ENCODE measurements at places on chromosomes 12 and 14.
A peak's percentile ranks its signal among the peaks of the same experiment; 100 is the strongest.

DNA sequence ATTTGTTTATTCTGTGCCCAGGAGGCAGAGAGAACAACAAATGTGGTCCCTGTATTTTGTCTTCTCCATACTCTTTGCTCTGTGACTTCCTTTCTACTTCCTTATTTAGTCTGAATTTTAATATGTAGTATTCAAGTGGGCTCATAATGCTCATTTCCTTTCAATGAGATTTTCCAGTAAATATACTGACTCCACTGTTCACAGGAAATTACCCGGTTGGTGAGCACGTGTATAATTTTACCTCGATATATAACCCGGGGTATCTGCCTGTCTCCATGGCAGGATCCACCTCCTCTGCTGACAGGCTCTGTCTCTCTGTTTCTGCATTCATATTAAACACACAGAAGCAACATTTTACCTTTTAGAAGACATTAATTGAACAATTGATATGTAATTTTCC lies 166.0 kb downstream of the SLC38A4 start:
- no peak for DNase-seq

DNA sequence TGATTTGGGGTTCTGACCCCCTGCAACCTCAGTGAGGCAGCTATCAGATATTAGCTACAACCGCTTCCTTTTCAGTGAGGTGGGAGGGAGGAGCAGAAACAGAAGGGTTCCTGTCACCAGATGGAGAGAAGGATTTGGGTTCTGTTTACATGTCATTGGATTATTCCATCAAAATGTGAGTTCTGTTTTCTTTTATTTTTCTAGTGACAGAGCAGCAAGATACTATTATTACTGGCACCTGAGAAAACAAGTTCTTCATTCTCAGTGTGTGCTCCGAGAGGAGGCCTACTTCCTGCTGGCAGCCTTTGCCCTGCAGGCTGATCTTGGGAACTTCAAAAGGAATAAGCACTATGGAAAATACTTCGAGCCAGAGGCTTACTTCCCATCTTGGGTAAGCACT lies 52.8 kb downstream of the FRMD6 start:
- no peak for DNase-seq

GRCh38 chr12:51415931-51416330 lies 8.7 kb upstream of the SLC4A8 start:
- no peak for DNase-seq

DNA sequence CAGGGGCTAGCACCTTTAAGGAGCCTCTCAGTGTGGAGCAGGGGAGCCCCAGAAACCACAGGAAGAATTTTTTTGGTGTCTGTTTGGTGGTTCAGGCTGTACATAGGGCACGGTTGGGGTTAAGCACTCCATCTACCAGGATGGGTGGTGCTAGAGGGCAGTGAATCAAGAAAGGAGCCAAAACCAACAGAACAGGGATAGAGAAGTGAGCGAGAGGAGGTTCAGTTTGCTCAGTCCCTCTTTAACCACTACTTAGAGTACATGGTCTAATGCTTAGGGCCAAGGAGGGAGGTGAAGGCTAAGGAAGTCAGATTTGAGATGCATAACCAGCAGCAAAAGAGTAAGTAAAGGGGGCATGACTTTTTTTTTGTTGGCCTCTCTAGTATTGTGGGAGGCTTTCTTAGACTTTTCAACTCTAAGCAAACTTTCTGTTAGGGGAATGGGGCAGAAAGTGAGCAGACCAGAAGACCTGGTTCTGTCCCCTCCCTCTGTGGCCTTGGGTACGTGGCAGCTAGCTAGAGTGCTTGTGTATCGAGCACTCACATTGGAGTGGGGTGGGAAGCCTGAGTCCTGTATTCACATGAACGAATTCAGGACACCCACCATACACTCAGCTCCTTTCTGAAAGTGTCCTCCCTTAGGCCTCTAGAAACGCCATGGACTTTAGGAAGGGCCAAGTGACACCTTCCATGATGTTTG lies 6.6 kb upstream of the NPFF start:
- no peak for DNase-seq

GRCh38 chr14:21917699-21918436 lies 244.2 kb upstream of the OR4E1 start:
- peak; percentile 40 for DNase-seq

- no peak for DNase-seq
Observed at GRCh38 chr12:25319233-25319984, 68.7 kb upstream of the KRAS start.

- DNase-seq = no peak
Observed at GRCh38 chr14:26870722-26871617, 273.1 kb upstream of the NOVA1 start.

- DNase-seq = no peak
Observed at GRCh38 chr14:90379106-90379505, 17.7 kb upstream of the CALM1 start.

- DNase-seq = no peak
Observed at GRCh38 chr12:125125271-125125670, 60.0 kb downstream of the AACS start.

GRCh38 chr14:77372304-77372841 lies 4.5 kb downstream of the TMED8 start:
- no peak for DNase-seq

DNA sequence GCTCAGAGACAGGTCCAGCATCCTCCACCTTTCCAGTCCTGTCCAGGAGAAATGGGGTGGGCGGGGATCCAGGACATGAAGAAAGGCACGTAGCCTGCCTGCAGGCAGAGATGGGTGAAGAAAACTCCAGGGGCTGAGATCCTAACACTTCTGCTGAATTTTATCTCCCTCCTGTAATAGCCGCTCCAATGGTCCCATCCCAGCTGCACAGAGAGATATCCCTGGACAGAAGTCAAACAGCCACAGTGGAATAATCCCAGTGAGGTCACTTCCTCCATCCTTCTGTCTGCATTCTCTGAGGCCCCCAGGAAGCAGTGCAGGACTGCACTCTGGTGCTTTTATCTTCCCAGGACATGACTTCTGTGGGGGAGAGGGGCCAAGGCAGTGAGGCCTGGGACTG lies 26.3 kb downstream of the KRT18 start:
- DNase-seq = no peak

DNA sequence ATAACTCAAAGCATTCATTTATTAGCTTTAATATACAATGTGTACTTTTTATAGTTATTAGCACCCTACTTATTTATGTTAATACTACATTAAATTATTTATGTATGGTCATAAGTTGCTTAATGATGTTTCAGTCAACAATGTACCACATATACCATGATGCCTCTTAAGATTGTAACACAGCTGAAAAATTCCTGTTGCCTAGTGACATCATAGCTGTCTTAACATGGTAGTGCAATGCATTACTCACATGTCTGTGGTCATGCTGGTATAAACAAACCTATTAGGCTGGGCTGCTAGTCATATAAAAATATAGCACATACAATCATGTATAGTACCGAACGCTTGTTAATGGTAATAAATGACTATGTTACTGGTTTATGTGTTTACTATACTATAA lies 120.4 kb downstream of the ANO6 start:
- no peak for DNase-seq

- no peak for DNase-seq
Observed at GRCh38 chr14:105039458-105040205, 18.7 kb upstream of the CDCA4 start.

DNA sequence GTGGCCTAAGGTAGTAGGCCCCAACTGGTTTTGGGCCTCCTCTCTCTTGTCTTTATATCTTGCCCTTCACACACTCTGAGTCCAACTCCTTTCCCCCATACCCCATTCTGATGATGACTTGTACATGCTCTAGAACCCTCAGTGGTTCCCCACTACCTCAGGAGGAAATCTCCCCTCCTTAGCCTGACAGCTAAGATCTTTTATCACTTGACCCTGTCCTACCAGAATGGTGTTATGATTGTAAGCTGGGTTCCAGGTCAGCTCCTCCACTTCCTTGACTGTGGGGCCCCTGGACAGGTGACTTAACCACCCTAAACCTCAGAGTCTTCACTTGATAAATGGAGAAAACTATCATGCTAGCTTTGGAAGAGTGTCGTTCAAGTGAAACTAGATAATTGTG lies 9.4 kb upstream of the MYL2 start:
- DNase-seq = no peak

GRCh38 chr14:32121948-32122347 lies 44.8 kb downstream of the ARHGAP5 start:
- no peak for DNase-seq

DNA sequence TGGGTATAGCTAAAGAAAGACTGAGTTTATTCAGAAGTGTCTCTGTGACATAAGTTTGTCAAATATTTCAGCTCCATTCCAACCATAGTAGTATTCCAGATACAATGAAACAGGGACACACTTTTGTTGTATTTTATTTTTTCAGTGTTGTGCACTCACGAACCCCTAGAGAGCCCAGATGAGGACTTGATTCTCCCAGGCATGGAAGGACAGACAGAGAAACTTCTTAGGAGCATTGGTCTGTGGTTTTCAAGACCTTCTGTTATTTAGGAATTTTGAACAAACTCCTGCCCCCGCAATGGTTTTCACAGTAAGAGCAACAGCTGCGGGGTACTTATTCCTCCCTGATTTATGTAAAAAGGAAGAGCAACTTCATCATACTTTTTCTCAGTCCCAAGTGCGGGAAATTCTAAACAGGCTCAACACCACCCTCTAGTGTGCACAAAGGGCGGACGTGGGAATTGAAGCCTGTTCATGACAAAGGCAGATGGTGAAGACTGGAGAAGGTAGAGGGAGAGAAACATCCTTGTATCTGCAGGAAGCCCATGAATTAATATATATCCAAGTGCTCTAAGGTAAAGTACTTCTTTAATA lies 147.6 kb downstream of the PAH start:
- no peak for DNase-seq

- DNase-seq = no peak
Observed at GRCh38 chr14:68373847-68374444, 418.9 kb downstream of the ZFP36L1 start.

- DNase-seq = no peak
Observed at GRCh38 chr12:49277466-49277865, 12.6 kb downstream of the TUBA1C start.

- no peak for DNase-seq
Observed at GRCh38 chr12:48022676-48023385, 18.6 kb upstream of the COL2A1 start.

DNA sequence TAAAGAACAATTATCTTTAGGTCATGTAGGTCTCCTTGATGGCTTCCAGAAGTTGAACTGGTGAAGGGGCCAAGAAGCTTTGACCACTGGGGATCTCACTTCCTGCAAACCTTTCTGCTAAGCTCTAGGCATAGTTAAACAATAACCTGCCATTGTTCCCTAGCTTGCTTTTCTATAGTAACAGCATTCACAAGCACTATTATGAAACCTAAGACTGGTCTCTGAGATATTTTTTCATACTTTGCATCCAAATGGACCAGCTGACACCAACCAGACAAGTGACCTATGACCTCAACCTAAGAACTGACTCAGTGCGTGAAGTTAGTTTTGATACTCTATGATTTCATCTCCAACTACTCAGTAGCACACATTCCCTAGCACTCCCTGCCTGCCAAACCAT lies 129.1 kb downstream of the PTPRB start:
- no peak for DNase-seq

GRCh38 chr14:99675382-99675835 lies 8.7 kb upstream of the CYP46A1 start:
- no peak for DNase-seq

DNA sequence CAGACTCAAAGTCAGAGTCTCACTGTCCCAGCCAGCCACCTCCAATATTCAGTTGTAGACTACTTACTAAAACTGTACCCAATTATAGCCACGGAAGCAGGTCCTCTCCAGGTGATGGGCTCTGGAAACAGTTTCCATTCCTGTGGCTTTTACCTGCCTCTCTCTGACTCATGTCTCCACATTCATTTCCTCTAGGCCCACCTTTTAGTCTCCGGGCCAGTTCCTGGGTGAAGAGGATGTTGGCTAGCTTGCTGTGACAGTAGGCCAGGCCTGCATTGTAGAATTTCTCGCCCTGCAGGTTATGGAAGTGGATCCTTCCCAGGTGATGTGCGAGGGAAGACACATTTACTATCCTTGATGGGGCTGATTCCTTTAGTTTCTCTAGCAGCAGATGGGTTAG lies 5.6 kb downstream of the RDH11 start:
- no peak for DNase-seq

- no peak for DNase-seq
Observed at GRCh38 chr12:97118796-97119375, 211.8 kb downstream of the NEDD1 start.

DNA sequence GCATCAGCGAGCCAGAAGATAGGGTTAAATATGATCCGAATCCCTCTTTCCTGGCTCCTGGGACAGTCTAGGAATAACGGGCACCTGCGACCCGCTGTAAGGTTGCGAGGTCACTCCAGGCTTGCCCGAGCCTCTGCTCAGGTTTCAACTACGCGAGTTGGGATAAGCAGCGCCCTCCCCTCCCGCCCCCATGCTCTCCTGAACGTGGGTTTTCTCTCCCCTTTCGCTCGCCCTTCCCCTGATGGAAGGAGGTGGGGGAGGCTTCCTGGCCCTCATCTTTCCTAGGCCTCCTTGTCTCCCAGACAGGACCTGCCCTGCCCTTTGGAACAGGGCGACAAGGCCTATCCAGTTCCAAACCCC lies 753 bp upstream of the ATP5MC2 start:
- no peak for DNase-seq

DNA sequence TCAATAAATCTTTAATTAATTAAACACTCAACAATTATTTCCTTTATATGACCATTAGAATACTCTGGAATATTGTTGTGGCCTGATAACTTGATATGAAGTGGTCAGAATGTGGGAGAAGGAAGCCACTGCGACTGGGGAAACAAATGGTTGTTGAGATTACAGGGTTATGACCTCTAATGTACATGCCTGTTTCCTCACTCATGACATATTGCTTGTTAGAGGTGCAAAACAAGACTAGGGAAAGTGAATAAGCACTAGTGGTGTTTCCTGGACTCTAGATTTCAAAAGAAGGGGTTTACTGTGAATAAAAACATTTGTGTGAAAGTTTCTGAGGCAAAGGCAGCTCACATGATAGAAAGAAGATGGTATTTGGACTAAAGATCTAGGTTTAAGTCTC lies 53.3 kb downstream of the STAB2 start:
- no peak for DNase-seq

- DNase-seq = no peak
Observed at GRCh38 chr14:23663127-23663526, 27.0 kb downstream of the DHRS2 start.

GRCh38 chr12:101327051-101327450 lies 47.1 kb downstream of the UTP20 start:
- no peak for DNase-seq

GRCh38 chr12:121282072-121282742 lies 14.3 kb downstream of the CAMKK2 start:
- no peak for DNase-seq

GRCh38 chr12:15146585-15146984 lies 74.6 kb downstream of the RERG start:
- no peak for DNase-seq

Data from activated CD4-positive, CD25-positive, alpha-beta regulatory T cell treated with anti-CD3 and anti-CD28 coated beads, Interleukin-2, amount 50 U/mL, for 72 hours (primary cell).